ENCODE measurements at places on chromosomes 13 and 19.

DNA sequence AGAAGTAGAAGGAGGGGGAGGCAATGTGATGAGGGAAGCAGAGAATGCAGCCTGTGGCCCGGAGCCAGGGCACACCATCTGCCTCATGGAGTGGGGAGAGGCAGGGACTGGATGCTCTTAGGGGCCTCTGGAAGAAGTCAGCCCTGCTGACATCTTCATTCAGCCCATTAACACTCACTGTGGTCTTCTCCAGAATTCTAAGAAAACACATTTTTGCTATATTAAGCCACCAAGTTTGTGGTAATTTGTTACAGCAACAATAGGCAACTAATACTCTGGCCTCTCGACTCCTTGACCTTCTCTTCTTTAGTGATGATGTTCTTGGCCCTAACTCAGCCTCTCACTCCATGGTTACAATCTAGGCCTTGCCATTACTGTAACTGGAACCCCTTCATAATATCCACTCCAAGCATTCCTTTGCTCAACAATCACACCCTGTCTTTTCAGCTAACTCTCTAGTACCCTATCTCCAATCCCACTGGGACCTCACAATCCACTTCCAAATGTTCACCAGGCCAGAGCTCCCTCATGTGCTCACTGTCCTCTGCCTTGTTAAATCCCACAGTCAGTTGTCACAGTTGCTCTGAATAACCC, 98.5 kb downstream of the MIPEP start:
- DNase-seq, result no peak

DNA sequence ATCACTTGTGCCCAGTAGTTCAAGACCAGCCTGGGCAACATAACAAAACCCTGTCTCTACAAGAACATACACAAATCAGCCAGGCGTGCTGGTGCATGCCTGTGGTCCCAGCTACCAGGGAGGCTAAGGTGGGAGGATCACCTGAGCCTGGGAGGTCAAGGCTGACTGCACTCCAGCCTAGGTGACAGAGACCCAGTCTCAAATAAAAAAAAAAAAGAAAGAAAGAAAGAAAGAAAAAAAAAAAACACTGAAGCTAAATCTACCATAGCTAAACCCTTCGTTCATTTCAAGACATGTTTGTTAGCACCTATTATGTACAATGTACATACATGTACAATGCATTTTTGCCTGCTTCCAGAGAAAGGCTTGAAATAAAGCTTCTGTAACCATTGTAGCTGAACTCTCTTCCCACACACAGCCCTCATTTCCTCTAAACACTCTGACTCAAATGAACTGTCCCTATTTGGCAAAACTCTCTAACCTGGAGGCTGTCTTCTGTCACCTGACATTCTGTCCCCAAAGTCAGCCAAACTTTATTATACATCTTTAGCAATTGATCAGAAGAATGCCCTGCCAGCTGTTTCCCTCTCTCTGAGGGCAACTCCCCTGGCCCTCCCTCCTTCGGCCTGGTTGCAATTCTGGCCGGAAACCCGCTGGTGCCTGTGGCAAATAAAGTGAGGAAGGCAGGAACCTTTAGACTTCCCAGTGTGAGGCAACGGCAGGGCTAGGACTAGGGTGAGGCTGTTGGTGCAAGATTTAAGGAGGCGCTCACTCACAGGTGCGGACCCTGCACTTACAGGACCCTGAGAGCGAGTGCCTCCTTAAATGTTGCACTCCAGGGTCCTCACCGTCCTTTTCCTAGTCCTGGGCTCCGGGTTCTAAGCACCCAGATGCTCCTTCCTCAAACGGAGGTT, 1.8 kb downstream of the ETHE1 start:
- DNase-seq, result no peak

- DNase-seq, result no peak
These were observed 81.8 kb downstream of the SPRY2 start for GRCh38 chr13:80259159-80259558.

DNA sequence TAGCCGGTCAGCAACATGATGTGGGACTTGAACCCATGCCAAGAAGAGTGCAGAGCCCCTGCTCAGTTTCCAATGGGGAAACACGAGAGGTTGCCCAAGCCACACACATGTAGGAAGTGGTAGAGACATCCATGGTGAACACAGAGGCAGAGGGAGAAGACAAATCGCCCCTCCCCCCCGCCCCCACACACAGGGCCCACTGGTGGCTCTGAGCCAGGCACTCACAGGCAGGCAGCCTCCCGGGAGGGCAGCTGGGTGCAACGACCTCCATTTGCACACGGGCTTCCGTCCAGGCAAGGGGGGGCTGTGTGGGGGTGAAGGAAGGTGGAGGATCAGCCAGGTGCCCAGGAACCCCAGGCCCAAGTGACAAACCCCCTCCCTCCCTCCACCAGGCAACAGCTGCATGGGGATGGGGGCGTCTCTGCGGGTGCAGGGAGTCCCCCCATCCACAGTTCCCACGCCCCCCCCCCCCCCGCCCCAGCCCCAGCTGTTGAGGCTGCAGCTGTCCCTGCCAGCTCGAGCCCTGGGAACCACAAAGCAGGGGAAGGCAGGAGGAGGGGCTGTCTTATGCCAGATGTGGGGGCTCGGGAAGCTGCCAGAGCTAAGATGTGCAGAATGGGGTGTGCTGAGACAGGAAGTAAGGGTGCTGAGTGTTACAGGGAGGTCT, 3.4 kb downstream of the NOTCH3 start:
- no peak for DNase-seq

DNA sequence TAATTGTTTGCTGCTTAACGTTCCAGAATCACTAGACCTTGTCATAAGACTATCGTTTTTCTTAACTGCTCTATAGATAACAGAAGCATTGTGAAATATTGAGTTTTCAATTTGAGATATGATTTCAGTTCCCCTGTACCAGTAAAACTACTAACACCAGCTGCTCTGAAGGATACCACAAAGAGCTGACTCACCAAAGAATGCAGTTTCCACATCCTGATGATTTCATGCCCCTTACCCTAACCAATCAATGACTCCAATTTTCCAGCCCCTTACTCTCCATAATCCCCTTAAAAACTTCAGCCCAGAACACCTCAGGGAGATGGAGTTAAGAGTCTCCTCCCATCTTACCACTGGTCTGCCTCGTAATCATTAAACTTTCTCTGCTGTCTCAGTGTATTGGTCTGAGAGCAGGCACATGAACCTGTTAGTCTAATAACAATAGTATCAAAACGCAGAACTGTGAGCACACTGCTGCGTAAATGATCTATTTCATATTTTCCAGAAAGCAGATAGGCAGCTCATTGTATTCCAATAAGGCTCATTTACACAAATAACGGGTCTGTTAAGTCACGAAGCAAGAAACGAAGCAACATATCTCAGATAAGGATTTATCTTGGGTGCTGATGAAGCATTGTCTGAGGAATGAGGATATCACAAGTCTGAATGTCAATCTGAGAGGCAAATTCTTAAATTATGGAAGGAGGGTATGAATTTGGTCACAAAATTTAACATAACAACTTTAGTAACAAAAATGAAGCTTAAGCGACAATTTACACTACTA, 14.1 kb upstream of the CCNA1 start:
- DNase-seq, result no peak

DNA sequence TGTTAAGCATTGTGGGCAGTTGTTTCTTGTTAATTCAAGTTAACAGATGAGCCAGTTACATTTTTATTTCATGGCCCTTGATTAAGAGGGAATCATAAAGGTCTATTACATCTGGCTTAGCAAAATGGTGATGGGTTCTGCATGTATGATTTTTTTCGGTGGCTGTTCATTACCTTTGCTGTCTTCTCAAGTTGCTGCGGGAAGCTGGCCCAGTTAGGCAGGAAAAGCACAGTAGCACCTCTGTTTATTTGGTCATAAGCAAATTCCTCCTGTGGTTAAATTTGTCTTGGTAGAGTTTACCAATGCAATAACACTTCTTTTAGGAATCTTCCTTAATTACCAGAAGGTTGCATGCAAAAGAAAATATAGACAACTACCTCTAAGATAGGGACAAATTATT, 104.5 kb downstream of the FRY start:
- no peak for DNase-seq

GRCh38 chr19:56507446-56508289, at the start of gene ZNF471:
Gene ZNF471 (plus strand): TSS chr19:56507855. CDS start chr19:56511572, 3,717 bp downstream.
- DNase-seq, result peak; percentile 57

DNA sequence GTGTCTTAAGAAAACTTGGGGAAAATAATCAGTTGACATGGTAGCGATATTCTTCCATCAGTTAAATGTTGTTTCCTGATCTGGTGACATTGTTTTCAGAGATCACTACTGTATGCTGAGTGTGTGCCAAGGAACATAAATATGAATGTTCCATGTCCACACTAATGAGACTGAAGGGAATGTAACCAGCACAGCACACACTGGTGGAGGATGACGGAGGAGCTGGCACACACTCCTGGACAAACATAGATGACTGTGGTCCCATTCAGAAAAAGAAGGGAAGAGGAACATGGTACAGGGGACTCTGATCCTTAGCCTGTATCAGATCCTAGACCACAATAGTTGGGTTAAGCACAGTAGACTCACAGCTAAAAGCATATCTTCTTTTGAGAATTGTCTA, 574.8 kb downstream of the MYO16 start:
- DNase-seq, result no peak

- no peak for DNase-seq
These were observed 1.9 kb downstream of the PTPRS start for GRCh38 chr19:5338656-5339197.

DNA sequence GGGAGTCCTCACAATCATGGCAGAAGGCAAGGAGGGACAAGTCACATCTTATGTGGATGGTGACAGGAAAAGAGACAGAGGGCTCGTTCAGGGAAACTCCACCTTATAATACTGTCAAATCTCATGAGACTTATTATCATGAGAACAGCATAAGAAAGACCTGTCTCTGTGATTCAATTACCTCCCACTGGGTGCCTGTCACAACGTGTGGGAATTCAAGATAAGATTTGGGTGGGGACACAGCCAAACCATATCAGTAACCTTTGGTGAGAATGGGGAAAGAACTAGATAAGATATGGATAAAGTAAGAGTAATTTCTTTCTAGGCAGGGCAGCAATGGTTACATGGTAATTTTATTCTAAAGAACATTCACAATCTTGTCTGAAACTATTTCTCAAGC, 344.9 kb upstream of the KLF12 start:
- no peak for DNase-seq

DNA sequence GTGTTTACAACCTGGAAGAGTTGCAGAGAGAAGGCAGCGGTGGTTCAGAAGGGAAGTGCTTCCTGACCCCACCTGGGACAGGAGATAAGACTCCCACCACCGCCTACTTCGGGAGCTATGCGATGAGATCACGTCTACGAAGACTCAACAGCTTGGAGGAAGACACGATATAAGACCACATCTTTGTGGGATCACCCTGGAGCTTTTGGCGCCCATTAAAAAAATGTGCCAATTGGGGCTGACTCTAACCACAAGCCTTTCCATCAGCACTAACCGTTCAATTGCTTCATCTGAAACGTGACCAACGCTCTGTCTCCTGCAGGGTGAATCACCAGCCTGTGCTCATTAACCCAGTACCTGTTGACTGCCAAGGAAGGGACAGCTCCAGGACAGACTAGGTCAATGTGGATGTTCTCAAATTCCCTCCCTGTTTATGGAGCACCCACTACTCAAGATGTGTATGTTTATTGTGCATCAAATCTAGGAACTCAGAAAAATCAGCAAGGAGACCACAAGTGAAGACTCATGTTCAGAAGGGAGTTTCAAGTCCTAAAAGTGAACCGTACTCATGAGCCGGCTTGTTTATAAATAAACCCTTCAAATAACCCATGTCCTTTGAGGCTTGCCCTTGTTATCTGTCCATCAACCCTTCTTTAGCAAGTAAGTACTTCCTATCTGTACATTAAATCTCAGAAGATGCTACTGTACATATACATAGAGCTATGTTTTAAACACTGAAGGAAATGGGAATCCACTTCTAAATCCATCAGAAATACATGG, 67.5 kb downstream of the LATS2 start:
- no peak for DNase-seq

- DNase-seq, result peak; percentile 22
These were observed 931 bp downstream of the USP12 start for GRCh38 chr13:27170516-27171243.

GRCh38 chr13:23599083-23599925, 29.1 kb downstream of the TNFRSF19 start:
- no peak for DNase-seq

- DNase-seq, result no peak
These were observed 874 bp upstream of the DNM2 start for GRCh38 chr19:10717054-10717355.

GRCh38 chr13:92951273-92951890, 275.2 kb upstream of the GPC6 start:
- no peak for DNase-seq

Measured in stimulated activated CD4-positive, alpha-beta T cell treated with anti-CD3 and anti-CD28 coated beads, TNF-alpha, amount 100 ng/mL, for 1 hour (primary cell).